ENCODE measurements at places on chromosomes 7 and 10.

GRCh38 chr10:97515271-97515978 lies 16.7 kb downstream of the UBTD1 start:
- DNase-seq = no peak

GRCh38 chr7:26305090-26305868 lies 13.6 kb downstream of the SNX10 start:
- peak; percentile 32 for DNase-seq

DNA sequence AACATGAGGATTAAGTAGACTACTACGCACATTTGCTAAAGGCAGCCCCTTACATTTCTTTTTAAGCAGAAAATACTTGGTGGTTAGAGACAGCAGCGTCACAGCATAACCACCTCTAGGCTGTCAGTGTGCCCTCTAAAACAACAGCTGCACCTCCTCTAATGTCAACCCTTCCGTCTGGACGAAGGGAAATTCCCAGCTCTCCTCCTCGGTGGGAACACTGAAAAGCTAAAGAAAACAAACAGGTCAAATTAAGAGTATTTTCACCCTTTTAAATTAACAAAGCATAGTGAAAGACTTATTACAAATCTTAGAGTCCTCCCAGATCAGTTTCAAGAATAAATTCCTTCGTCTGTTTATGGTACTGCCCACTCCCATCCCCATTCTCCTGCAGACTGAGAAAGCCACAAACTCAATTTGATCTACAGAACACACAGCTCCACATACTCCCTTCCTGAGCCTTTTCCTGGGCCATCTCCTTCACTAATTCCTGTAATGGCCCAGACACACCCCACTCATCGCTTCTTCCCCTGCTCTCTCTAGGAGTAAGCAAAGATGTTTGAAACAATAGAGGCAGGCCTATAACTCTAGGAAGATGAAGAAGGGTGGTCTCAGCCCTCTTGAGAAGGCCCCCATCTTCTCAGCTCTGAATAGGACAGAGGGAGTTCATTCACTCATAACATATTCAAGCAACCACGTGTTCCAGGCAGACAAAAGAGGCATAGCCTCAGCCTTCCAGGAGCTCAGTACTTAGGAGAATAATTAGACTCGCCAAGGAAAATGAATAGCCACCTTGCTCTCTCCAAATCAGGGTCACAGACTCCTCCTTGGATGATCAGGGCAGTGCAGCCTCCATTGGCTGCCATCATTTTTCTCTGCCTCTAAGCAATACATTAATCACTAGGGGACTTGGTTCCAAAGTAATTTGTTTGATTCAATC lies 47.5 kb upstream of the HNRNPH3 start:
- DNase-seq = no peak

DNA sequence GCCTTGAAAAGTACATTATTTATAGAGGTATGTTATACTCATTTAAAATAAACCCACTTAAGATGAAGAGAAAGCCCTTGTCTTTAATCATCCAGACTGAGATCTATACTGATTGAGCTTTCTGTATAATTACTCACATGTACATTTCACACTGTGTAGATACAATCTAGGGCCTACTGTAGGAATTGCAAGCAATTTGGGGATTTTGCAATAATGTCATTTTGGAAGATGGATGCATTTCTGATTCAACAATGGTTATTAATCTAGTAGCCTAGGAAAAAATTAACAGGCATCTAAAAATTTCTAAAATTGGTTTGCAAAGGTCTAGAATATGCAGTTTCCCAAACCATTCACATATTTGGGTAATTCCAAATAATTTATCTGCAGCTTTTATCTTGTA lies 132.2 kb downstream of the PDE1C start:
- DNase-seq = no peak

GRCh38 chr7:54543051-54543488 lies 895 bp downstream of the VSTM2A start:
- no peak for DNase-seq

- DNase-seq = no peak
Observed at GRCh38 chr10:126842356-126842755, 62.9 kb upstream of the DOCK1 start.

DNA sequence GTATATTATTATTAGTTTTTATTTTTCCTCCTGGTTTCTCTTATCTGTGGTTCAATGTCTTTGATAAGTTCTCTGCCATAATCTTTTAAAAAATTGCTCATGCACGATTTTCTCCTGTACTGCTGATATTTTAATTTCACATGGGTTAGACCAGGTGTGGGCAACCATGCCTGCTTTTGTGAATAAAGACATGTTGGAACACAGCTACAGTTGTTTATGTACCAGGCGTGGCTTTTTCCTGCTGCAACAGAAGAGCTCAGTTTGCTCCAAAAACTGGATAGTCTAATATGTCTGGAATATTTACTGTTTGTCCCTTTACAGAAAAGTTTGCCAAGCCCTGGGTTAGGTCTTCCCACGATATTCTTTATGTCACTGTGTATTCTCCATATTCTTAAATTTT lies 105.2 kb downstream of the VWC2 start:
- no peak for DNase-seq

GRCh38 chr7:22432203-22432718 lies 67.7 kb downstream of the STEAP1B start:
- no peak for DNase-seq

GRCh38 chr10:78313636-78314035 lies 280.0 kb downstream of the RPS24 start:
- no peak for DNase-seq

DNA sequence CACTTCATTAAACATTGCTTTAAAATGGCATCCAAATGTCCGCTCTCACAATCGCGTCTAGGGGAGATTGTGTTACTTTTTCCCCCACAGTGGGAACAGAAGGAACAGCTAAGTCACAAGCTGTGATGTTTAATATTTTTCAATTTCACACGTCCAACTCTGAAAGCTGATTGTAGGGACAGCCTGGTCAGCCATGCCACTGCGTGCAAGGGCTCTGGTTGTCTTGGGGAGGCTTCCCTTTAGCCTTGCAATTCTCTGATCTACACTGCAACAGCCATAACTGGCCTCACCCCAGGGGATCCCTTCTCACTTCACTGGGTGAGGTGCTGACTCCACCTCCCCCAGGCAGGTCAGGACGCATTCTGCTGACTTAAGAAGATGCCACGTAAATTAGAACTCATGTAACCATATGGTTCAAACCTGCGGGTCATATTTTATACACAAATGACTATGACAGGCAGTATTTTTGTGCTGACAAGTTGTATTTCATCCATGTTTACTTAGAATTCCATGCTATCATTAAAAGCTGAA lies 425.2 kb upstream of the NFE2L3 start:
- DNase-seq = no peak

DNA sequence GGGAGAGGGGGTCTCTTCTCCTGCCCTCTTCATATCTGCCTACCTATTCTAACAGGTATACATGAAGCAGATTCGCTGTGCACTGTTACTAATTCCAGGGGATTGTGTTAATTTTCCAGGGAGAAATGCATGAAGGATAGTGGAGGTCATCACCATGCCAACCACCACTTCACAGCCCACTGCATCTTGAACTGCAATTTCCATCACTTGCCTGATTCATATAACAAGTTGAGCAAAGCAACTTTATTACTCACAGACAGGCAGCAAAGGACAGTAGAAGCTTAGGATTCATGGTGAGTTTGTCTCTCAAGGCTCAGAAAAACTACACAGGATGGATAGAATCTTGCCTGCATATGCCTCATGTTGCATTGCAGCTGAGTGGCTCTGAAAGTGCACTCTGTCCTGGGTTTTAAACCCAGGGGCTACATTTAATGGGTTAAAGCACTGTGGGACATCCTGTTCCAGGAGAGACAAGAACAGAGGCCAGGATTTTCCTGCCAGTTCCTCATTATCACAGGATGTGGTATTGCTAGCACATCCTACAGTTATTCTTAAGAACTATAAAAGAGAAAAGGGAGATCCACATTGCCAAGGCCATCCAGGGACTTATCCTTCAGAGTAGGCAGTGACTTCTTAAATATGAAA lies 136.9 kb upstream of the PRSS1 start:
- DNase-seq = no peak

DNA sequence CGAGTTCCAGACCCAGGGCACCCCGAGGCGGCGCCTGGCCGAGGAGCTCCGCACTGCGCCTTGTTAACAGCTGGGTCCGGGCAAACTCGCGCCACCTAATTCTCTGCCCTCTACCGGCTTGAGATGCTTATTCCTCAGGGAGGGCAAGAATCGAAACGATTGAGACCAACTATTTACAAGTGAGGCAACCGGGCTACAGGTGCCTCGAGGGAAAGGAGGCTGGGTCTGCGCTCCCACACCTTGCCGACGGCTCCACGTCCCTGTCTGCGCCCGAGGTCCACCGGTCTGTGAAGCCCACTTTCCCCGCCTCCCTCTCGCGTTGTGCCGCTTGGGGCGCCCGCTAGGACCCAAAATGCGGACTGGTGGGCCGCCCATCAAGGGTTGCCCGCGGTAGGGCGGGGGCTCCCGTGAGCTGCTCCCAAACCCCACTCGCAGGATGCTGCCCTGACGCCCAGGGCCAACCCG lies 527 bp downstream of the AKR1B1 start:
- DNase-seq = peak; percentile 63

- DNase-seq = no peak
Observed at GRCh38 chr7:98810153-98810802, 59.5 kb downstream of the TMEM130 start.

GRCh38 chr10:31353574-31353973 lies 34.6 kb downstream of the ZEB1 start:
- DNase-seq = peak; percentile 37

- DNase-seq = no peak
Observed at GRCh38 chr10:20492447-20492846, 404.7 kb downstream of the NEBL start.

DNA sequence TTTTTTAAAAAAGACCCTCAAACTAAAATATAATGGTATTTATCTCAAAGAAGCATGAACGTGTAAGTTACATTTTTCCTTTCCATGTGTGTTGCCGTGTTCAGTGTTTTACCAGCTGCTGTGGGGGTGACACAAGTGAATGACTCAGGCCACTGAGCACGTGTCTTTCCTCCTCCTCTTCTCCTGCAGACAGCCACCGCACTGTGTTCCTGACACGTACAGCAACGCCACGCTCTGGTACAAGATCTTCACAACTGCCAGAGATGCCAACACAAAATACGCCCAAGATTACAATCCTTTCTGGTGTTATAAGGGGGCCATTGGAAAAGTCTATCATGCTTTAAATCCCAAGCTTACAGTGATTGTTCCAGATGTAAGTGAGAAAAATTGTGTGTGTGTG lies 29.7 kb downstream of the TMEM248 start:
- DNase-seq = no peak

GRCh38 chr7:93047514-93048099 lies 70.2 kb downstream of the SAMD9 start:
- no peak for DNase-seq

GRCh38 chr10:127018298-127018650 lies 113.0 kb downstream of the DOCK1 start:
- DNase-seq = no peak

DNA sequence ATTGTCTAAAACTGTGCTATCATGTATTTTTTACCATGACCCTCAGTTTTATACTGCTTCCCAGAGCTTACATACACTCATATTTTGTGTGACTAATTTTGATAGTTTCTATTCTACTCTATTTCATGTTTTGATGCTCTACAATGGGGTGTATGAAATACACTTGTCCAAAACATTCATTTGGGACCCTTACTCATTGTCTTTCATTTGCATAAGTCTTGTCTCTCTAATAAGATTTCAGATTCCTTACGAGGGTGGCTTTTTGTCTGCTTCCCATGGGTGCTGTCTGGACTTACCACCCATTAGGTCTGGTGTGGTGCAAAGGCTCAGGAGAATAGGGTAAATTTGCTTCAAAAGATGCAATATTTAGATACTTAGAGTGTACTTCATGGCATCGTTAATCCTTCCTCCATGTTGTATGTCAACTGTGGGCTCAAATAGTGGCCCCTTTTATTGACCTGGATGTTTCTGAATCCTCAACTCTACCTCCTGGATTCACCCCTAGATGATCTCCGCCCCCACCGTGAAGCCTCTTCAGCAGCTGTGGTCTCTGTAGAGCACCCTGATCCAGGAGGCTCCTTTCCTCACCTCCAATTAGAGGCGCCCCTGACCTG lies 3.6 kb upstream of the GIMAP5 start:
- DNase-seq = no peak

DNA sequence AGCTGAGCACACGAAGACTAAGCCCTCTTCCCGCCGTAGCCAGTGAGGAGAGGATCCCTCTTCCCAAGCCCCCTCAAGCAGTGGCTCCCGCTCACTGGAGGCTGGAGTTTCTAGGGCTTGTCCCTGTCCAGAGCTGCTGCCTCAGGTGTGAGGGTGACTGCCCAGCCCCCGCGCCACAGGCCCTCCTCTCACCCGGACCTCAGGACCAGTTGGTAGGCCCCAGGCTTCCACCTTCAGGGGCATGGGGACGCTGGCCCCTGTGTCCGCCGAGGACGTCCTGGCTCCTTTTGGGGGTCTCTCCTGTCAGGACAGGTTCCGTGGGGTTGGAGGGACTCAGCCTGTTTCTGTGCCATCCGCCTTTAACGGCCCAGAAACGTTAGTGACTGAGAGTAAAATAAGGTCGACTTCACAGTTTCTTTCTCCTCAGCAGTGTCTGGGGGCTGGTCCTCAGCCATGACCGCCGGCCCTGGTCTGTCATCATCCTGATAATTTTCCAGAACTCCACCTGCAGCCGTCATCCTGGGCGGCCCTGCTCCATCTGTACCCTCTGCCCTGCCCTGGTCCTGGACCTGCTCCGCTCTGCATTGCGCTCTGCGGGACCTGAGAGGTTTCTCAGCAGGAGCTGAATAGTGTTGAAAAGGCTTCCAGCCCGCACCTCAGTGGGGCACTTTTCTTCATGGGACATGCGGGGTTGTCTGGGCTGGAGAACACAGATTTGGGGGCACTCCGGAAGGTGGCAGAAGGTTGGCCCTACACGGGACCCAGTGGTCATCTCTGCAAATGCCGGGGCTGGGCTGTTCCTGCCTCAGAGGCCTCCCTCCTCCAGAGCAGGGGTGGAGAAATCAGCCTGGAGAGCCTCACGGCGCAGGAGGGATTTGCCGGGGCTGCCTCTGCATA lies 36.0 kb upstream of the FAM20C start:
- DNase-seq = no peak

GRCh38 chr7:107471292-107472070 lies 1.6 kb downstream of the GPR22 start:
- no peak for DNase-seq

- no peak for DNase-seq
Observed at GRCh38 chr10:76624470-76624869, 1013.1 kb downstream of the KCNMA1 start.

DNA sequence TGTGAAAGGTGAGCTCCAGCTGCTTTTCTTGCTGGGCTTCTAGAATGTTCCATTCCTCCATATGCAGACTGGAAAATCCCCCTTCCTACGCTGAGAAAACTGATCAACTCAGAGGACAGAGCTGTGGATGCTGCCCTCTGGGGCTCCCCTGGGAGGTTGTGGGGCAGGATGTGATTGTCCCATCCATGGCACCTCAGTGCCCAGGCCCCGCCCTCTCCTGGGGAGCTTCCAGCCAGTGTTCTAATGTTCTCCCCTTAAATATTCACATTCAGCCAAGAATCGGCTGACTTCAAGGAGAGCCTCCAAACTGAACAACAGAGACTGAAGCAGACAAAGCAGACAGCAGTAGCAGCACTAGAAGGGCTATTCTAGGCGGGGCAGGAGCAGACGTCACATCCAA lies 55.0 kb downstream of the RAMP3 start:
- no peak for DNase-seq

All from CD4-positive, alpha-beta T cell treated with Interleukin-10 for 1 hour (primary cell).